ENCODE measurements at places on chromosomes 2 and 18. TPM values are rescaled to one million over a fixed set of nuclear protein-coding genes. Genes with fewer than 3 reads are reported as not detected.

DNA sequence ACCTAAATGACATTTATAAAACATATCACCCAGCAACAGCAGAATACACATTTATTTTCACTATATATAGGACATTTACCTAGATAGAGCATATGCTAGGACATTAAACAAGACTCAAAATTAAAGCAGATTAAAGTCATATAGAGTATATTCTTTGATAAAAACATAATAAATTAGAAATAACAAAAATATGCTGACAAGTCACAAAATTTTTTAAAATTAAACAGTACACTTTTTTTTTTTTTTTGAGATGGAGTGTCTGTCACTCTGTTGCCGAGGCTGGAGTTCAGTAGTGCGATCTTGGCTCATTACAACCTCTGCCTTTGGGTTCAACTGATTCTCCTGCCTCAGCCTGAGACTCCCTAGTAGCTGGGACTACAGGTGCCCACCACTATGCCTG is 758.9 kb upstream of the NRXN1 start:
- H3K27me3 ChIP-seq, result no peaks in the 10 kb centered on the region
- no peak overlapping the region for H3K4me3 ChIP-seq
- no peak for DNase-seq
- H3K27ac ChIP-seq, result no peak overlapping the region

The DNAH7 gene
- total RNA-seq, result 0.91 TPM

GRCh38 chr2:112577756-112578155 is 6.7 kb upstream of the CHCHD5 start:
- H3K36me3 ChIP-seq, result peaks cover 48% of the 10 kb centered on the region
- H3K27ac ChIP-seq, result no peak overlapping the region
- no peak overlapping the region for H3K4me3 ChIP-seq

The FKBP1B gene
- 1.8 TPM for total RNA-seq

DNA sequence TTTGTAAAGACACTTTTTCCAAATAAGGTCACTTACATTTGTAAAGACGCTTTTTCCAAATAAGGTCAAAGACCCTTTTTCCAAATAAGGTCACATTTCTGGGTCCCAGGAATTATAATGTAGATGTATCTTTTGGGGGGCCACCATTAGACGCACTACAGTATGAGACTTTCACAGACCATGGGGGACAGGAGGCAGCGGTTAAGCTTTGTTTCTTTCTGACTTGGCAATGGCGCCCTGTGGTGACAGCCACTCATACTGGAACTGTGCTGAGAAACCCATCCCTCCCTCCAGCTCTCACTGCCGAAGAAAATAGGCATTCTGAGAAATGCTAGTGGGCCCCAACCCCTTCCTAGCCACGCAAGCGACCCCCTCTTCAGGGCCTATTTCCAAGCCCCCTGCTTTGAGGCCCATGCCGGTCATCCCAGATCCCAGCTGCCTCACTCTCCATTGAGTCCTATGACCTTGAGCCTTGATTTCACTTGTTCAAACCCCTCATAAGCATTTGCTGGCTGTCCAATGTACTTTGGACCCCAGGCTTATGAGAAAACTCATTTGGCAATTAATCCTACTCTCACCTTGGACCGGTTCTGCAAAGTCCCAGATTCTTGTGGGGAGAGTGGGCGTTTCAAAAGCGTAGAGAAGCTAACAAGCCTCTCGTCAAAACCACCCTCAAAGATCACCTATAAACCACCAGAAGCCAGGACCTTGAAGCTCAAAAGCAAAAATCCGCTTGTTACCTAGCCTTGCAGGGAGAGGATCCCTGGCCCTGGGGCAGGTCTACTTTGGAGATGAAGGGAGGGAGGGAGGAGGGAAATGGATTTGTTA is 11.3 kb upstream of the SPATA3 start:
- DNase-seq, result no peak
- H3K4me3 ChIP-seq, result no peak overlapping the region
- H3K27ac ChIP-seq, result no peak overlapping the region
- H3K27me3 ChIP-seq, result no peaks in the 10 kb centered on the region

GRCh38 chr2:109059474-109060165 is 69.4 kb upstream of the SH3RF3 start:
- H3K36me3 ChIP-seq, result no peaks in the 10 kb centered on the region
- peaks cover 19% of the 10 kb centered on the region for H3K27me3 ChIP-seq
- peaks cover 10% of the 10 kb centered on the region for H3K4me1 ChIP-seq
- no peak overlapping the region for H3K4me3 ChIP-seq
- H3K27ac ChIP-seq, result no peak overlapping the region

DNA sequence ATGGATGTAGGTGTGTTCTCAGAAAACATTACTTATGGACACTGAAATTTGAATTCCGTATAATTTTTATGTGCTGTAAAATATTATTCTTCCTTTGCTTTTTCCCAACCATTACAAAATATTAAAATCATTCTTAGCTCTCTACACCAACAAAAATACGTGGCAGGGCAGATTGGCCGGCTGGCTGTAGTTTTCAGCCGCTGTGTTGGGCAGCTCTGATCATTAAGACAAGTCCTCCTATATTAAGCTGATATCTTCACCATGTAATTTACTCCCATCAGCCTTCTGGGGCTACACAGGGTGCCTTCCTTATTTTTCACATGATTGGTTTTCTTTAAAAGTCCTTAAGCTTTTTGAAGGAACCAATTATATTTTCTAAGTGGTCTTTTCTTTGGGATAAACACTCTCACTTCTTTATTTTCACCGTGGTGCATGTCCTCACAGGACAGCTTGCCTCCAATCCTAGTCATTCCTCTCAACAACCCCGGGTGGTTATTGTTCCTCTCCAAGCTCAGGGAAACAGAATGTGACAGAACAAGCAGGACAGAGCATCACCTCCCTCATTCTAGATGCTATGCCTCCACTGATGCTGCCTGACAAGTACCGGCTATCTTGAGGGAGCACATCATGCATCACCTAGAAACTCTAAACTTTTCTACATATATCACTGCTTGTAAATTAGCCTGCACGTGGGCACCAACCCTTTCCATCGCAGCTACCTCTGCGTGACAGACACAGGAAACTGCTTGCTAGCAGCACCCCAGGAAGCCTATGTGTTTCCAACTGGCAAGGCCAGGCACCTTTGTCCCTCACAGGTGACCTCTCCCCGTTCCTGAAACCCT is 362.3 kb downstream of the MYCN start:
- DNase-seq, result no peak
- H3K27ac ChIP-seq, result no peak overlapping the region
- no peak overlapping the region for H3K4me3 ChIP-seq

DNA sequence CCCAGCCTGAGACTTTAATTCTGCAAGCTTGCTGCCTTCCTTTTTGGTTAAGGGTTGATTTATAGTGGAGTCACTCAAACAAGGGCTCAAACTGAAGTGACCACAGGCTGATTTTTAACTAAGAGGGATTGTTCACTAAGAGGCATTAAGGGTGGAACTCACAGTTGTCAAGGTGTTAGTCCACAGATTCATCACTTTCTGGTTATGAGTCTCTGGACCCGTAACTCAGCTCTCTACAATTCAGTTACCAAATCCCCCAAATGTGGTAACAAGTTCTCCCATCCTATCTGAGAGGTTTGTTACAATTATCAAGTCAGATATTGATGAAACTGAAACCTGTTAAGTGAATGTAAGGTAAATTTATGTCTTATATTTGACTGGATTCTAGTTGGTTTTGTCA is 185.9 kb upstream of the KLHL14 start:
- H3K36me3 ChIP-seq, result no peaks in the 10 kb centered on the region
- H3K27ac ChIP-seq, result no peak overlapping the region
- H3K4me1 ChIP-seq, result no peaks in the 10 kb centered on the region
- H3K27me3 ChIP-seq, result peaks cover 83% of the 10 kb centered on the region
- no peak for DNase-seq

The MRPL30 gene
- total RNA-seq, result 39.1 TPM

The LIMS3 gene
- total RNA-seq, result 1.5 TPM

DNA sequence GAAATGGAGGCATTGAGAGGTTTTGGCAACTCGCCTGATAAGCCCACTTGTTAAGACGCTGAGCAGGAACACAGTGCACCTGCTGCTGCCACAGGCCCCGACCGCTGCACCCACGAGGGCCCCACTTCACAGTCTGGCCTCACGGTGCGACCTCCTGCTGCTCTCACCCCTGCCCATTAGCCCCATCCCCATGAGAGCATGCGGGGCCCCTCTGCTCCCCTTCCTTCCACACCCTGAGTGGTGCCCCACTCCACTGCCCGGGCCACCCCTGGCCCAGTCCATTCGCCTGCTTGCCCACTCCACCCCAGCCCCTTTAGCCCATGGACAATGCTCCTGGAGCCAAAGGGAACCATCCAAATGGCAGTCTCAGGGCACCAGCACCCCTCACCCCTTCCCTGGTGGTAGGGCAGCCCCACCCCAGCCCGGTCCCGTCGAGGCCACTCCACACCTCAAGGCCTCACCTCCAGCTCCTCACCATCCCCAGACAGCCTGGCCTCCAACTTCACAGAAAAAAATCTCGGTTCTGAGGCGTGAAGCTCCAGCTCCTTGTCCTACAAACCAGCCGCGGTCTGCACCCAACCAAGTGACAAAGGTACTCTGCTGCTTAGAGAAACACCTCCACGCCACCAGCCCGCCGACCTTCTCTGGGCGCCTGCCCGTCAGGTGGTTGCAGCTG is 6.7 kb upstream of the GPR55 start:
- no peaks in the 10 kb centered on the region for H3K27me3 ChIP-seq
- H3K27ac ChIP-seq, result no peak overlapping the region
- H3K36me3 ChIP-seq, result no peaks in the 10 kb centered on the region
- H3K4me1 ChIP-seq, result peaks cover 17% of the 10 kb centered on the region

DNA sequence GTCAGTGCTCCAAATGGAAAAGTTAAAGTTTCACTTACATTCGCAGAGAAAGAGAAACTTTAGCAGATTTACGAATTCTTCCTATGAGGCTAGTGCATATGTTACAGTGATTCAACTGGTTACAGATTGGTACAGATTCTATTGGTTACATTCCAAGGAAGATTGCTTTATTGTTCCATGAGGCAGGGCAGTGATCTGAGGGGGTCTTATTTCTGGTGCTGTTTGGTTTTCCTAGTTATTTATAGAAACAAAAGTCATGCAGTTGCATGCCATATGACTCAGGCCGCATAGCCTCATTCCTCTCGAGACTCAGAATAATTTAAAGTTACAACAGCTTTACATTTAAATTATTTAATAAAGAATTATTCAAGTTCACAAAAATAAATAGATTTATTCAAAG is 385.4 kb upstream of the SYT4 start:
- H3K27me3 ChIP-seq, result no peaks in the 10 kb centered on the region
- H3K4me1 ChIP-seq, result peaks cover 21% of the 10 kb centered on the region
- H3K27ac ChIP-seq, result no peak overlapping the region
- no peak overlapping the region for H3K4me3 ChIP-seq

The DLGAP1 gene
- not detected for total RNA-seq

The SPRED2 gene
- 38.6 TPM for total RNA-seq

- no peaks in the 10 kb centered on the region for H3K36me3 ChIP-seq
- no peak overlapping the region for H3K4me3 ChIP-seq
- DNase-seq, result no peak
Observed at GRCh38 chr2:15940661-15941480, 521 bp downstream of the MYCN start.

DNA sequence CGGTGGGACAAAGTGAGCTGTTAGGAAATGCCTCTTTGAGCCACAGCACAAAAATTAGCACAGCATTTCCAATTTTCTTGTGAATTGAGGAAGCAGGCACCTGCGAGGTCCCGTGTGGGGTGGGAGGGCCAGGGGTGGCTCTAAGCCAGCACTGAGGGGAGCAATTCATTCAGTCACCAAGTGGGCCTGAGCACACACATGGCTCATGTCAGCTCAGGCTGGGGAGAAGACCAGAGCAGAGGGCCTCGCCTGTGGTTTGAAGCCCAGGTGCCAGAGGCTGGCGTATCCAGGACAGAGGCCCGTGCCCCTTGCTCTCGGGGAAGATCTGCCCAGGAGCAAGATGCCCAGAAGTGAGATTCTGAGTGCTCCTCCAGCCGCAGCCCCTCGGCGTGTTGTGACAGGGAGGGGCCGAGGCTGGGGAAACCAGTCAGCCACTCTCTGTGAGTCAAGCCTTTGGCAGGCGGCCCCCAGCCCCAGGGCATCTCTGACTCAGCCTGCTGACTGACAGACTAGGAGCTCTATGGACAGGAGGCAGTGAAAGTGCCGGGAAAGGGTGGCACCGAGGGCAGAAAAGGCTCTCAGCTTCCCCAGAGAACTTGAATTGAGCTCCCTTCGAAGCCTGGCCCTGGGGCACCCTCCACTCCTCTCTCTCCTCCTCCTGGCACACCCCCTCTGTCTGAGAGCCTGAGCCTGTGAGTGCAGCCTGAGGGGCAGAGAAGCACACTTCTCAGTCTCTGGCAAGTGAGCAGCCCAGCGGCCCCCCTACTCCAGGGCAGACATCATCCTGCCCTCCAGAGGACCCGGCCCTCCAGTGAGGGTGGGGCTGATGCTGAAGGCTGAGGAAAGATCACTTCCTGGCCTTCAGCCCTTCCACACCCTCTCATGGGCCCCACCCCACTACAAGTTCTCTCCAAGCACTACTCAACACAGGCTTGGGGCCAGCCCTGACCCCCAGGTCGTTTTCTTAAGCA is 32.3 kb downstream of the CYP26B1 start:
- peaks cover 10% of the 10 kb centered on the region for H3K4me1 ChIP-seq
- H3K27ac ChIP-seq, result peak overlapping the region; percentile 79
- DNase-seq, result peak; percentile 99
- no peaks in the 10 kb centered on the region for H3K27me3 ChIP-seq
- H3K4me3 ChIP-seq, result peak overlapping the region; percentile 62

DNA sequence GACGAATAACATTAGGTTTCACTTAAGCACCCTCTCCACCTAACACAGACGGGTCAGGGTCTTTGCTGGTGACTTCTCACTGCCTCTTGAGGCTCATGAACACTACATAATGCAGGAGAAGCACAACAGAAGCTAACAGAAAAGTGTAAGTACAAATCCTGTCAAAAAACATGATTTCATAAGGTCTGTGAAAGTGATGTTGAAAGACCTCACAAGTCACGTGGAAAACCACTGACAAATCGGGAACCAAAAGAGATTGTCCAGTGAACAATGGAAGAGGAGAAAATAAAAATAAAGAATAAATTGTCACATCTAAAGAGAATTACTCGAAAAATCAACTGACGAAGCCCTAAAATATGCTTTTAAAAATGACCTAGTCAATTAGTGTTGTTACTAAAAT is 14.0 kb downstream of the PSD4 start:
- H3K4me3 ChIP-seq, result no peak overlapping the region
- no peaks in the 10 kb centered on the region for H3K4me1 ChIP-seq
- H3K27ac ChIP-seq, result no peak overlapping the region
- no peak for DNase-seq

GRCh38 chr2:223959688-223960087 is 2.4 kb downstream of the MRPL44 start:
- no peak for DNase-seq

The RASGRP3 gene
- total RNA-seq, result not detected

The ELOA2 gene
- not detected for total RNA-seq
